Stimulated activated CD8-positive, alpha-beta memory T cell treated with anti-CD3 and anti-CD28 coated beads, Interleukin-12 subunit alpha, Interleukin-12 subunit beta, amount 100 ng/mL, for 4 hours (primary cell): ENCODE measurements at places on chromosomes 12 and 14.

- peak; percentile 50 for DNase-seq
Observed at GRCh38 chr12:49662998-49663843, 39.9 kb downstream of the PRPF40B start.

DNA sequence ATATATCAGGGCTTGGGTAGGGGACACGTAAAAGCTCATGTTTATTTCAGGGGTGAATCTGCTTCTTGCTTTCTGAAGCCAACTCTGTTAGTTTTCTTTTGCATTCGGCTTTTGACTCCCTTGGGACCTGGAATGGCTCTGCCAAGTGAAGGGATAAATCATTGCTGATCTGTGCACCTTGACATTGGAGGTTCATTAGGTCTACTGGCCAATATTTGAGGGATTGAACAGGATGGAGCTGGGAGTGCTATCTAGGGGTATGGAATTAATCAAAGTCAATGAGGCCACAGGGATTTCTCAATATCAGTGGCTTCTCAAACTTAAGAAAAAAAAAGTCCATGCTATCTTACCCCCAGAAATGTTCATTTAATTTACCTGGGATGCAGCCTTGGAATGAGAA is 203.5 kb upstream of the RMST start:
- no peak for DNase-seq

GRCh38 chr14:101594511-101595148 is 33.3 kb downstream of the DIO3 start:
- DNase-seq = no peak

DNA sequence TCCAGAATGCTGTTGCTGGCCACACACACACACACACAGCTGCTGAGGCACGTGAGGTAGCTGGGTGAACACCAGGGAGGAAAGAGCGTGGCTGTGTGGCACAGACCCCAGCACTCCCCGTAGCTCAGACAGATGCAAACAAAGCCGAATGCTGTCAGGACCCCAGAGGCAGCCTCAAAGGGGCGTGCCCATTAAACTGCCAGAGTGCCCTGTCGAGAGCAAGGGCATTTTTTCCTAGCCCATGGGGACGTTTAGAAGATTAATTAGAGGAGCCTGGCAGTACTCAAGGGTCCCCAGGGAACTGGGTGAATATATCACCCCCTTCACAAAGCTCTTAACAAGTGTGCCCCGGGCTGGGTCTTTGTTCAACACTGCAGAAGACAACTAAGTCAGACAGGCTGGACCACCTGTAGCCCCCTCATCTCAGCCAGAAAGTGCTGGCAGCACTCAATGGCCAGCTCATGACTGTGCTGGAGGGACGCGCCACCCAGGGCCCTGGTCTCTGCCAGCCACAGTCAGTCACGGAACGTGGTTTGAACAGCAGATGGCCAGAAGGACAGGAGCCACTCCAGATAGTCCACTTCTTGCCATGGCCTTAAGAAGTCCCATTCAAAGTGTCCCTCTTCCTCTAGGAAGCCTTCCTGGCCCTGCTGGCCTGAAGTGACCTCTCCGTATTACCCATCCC is 37.5 kb downstream of the TTC7B start:
- DNase-seq = no peak

GRCh38 chr12:120855823-120856588 is 48.2 kb downstream of the SPPL3 start:
- no peak for DNase-seq

DNA sequence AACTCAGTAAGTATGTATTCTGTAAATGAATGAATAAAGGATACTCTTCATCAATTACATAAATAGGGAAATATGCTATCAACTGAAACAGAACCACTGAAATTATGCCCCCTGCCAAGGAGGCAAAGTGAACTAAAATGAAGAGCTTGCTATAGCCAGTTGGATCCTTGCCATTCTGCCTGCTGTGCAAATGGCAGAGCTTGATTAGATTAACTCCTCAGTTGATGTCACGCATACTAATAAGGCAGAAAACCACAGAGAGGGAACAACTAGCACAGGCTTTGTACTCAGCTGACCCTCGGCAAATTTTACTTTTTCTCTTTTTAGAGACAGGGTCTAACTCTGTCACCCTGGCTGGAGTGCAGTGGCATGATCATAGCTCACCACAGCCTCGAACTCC is 36.7 kb upstream of the FERMT2 start:
- no peak for DNase-seq

DNA sequence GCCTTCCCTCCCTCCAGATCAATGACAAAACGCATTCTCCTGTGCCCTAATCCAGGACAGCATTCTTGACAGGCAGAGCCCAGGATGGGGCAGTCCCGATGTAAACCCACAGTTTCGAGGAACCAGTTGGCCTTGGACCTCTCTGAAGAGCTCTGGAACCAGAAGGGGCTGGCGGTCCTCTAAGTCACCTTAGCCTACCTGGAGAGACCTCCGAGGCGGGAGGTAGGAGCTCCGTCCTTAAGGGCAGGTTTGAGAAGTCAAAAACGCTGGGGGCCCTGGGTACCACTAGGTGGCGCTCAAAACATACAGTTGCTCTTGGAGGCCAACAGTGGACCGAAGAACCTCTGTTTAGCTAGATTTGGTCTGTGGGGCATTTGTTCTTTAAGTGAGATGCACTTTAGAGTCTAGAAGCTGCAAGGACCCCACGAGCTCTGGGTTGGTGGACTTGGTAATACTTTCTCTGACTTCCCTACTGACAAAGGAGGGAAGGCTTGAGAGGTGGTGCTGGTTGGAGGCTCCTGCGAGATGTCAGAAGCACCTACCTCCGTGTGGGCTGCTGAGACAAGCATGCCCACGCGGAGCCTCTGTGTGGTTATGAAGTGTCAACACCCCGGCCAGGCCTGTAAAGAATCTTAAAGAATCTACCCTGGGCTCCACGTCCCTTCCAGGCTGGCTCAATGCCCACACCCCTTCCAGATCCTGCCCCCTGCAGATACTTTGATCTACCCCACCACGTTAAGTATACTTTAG is 74.8 kb upstream of the CHST11 start:
- peak; percentile 56 for DNase-seq

DNA sequence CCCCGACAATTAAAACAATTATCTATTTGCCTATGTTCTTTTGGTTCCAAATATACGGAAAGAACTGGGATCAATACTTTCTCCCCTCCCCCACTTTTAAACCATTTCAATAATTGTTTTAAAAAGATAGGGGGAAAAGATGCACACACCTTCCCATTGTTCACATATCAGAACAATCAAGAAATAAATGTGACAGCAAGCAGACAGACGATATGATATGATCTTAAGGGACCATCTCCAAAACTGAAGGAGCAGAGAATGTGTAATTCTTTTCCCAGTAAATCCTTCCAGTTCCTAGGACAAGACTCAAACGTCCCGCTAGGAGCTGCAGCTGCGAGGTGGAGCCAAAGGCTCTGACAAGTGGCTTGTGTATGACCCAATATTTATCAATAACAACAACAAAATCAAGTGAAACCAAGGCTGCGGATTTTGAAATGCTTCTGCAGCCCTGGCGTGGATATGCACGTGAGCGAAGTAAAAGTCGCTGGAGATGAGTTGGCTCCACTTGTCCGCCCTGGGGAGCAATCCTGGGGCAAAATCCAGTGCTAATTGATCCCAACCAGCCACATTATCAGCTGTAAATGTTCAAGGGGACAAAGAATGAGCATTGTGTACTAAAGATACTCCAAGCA is 8.2 kb upstream of the FOXG1 start:
- DNase-seq = no peak

DNA sequence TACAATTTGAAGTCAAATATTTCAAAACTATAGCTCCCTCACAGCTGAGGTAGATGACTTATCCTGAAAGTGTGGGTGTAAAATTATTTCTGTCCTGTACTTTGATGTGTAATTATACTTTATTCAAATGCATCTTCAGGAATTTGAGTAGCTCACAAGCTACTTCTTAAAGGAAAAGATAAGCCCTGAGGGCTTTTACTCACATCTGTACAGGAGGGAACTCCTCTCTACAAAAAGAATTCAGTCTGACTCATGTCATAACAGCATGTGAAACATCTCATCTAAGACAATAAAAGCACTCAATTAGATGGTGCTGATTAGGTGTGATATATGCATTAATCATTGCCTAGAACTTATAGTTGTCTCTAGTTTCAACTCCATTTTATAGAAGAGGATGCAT is 452.0 kb downstream of the PRKD1 start:
- no peak for DNase-seq

- no peak for DNase-seq
Observed at GRCh38 chr12:57603815-57604453, 690 bp upstream of the DTX3 start.

DNA sequence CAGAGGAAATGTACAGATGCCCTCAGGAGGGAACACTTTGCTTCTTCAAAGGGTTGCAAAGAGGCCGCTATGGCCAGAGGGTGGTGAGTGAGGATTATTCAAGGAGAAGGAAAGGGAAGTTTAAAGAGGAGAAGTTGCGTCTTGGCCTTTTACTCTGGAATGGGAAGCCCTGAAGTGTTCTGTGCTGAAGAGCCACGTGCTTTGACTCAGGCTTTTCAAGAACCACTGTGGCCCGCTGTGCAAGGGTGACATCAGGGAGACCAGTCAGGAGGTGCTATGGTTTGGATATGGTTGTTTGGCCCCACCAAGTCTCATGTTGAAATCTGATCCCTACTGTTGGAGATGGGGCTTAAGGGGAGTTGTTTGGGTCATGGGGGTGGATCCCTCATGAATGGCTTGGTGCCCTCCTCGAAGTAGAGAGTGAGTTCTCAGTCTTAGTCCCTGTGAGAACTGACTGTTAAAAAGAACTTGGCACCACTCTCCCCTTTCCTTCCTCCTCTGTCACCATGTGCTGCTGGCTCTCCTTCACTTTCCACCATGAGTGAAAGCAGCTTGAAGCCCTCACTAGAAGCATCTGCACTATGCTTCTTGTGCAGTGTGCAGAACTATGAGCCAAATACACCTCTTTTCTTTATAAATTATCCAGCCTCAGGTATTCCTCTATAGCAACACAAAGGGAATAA is 66.1 kb upstream of the DUSP6 start:
- DNase-seq = no peak

- DNase-seq = no peak
Observed at GRCh38 chr12:79988368-79988767, 53.5 kb upstream of the PPP1R12A start.

DNA sequence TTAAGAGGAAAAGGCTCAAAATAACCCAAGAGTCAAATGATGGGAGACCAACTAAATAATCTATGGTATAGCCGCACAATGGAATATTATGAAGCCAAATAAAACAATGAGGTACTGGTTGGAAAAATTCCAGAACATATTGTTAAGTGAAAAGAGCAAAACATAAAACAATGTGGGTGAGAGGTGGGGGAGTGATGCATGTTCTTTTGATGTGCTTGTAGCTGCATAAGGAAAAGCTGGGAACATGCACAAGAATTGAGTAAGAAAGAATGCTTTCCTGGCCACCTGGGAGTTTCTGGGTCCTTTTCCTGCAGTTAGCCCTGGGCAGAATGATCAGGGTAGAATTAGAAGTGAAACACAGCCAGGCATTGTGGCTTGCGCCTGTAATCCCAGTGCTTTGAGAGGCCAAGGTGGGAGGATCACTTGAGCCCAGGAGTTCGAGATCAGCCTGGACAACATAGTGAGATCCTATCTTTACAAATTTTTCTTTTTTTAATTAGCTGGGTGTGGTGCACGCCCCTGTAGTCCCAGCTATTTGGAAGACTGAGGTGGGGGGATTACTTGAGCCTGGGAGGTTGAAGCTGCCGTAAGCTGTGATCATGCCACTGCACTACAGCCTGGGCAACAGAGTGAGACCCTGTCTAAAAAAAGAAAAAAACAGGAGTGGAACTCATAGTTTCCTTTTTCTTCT is 7.9 kb downstream of the ABCB9 start:
- no peak for DNase-seq

DNA sequence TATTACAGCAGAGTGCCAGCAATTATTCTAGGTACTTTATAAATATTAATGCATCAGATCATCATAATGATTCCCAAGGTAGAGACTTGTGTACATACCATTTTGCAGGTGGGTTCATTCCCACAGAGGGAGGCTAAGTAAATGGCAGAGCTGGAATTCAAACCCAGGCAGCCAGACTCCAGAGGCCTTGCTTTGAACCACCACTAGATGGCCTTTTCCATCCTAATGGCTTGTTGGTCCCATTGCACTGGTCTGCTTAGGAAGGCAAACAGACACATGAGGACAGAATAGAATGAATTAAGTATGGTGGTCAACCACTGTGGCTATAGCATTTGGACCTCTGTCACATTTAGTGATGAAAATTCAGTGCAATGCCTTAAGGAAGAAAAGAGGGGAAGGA is 158.7 kb downstream of the METTL25 start:
- DNase-seq = no peak

DNA sequence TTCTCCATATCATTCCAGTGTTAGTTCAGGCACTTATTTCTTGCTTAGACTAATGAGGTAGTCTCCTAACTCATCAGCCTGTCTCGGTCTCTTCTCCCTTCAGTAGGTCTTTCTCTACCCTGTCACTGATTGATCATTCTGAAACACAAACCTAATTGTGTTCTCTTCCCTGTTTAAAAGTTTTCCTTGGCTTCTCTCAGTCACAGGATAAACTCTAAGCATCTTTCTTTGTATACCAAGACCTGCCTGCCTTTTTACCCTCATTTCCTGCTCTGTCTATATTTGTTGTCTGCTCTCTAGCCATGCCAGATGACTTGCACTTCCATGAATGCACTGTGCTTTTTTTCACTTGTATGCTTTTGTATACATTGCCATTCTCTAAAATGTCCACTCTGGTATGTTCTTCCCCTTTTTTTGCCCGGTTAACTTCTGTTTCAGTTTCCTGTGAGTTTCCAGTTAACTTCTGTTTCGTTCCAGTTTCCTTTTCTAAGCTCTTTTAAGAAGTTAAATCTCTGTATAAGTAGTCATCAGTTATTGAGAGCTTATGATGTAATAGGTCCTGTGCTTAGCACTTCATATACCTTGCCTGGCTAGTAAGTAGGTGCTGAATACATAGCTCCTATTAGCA is 12.8 kb downstream of the DIP2B start:
- no peak for DNase-seq

- DNase-seq = no peak
Observed at GRCh38 chr12:52759695-52760094, 17.4 kb downstream of the KRT76 start.

DNA sequence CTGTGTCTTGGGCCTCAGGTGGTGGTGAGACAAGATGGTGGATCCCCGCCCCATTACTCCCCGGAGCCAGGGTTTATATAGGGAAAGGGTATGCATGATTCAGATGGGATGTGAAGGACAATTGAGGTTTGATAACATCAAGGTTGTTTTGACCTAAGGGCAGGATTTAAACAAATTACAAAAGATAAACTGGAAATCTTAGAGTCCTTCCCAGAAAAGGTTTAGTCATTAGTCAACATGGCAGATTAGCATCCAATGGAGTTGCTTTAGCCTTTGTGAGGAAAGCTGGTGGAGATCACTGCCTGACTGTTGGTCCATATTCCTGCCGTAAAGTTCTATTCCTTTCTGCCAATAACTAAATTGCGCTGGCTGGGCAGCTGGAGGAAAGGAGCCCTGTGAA is 15.6 kb upstream of the FRMD6 start:
- DNase-seq = no peak

- DNase-seq = no peak
Observed at GRCh38 chr12:92070054-92070863, 75.4 kb downstream of the BTG1 start.

GRCh38 chr14:40365305-40365704 is 933.1 kb upstream of the FBXO33 start:
- no peak for DNase-seq
